ENCODE measurements at places on chromosomes 7 and 10. TPM values are rescaled to one million over a fixed set of nuclear protein-coding genes. Genes with fewer than 3 reads are reported as not detected.

DNA sequence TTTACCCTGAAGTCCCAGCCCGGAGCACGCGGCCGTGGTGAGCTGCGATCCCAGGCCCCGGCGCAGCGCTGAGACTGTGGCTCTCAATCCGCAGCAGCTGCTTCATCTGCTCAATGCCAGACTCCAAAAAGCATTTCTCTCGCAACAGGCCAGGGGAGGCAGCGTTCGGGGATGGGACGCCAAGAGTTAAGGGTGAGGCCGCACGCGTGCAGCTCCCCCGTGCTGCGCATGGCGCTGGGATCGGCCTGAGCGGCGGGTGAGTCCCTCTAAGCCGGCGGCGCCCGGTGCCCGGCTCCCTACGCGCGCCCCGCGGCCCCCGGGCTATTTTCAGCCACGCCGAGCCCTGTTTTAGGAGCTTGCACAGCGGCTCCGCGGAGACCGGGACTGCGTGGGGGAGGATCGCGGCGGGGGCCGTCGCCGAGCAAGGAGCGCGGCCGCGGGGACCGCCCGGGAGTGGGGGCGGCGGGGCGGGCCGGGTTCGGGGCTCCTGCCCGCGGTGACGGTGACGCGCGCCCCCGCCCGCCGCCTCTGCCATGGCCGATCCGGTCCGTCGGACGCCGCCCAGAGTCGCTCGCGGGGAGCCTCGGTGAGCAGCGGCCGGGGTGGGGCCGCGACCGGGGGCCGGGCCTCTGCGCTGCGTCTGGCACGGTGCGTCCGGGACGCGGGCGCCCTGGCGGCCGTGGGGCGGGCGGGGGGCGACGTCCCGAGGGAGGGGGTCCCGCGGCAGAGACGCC, 29.4 kb upstream of the JAKMIP3 start:
- no peak for DNase-seq

DNA sequence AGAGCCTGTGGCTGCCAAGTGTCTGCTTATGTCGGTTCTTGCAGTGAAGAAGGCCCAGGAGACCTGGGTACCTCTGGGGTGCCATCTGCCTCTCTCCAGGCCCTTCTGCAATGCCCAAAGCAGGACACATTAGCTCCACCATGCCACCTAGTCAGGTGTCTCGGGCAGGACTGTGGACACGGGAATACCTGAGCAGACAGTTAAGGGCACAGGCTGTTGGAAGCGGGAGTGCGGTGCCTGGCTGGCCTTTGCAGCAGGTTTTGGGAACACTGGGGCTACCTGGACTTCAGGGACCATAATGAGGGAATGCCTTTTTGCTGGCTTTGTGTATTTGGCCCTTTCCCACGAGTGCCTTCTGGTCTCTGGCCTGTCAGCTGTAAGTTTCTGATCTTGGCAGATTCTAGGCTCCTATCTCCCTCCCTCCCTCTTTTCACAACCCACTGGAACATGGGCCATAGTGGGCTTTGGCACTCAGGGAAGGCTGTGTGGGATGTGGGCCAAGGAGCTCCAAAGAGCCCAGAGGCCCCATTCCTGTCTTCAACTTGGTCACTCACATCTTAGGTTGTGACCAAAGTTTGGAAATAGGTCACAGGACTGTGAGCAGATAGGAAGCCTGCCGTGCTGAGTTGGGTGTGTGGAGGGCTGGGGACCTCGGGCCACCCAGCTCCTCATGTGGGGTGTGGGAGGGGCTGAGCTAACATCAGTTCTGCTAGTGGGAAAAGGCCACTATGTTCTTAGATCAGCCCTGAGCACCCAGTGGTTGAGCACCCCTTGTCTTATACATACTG, 41.5 kb upstream of the CXCL12 start:
- no peak for DNase-seq

DNA sequence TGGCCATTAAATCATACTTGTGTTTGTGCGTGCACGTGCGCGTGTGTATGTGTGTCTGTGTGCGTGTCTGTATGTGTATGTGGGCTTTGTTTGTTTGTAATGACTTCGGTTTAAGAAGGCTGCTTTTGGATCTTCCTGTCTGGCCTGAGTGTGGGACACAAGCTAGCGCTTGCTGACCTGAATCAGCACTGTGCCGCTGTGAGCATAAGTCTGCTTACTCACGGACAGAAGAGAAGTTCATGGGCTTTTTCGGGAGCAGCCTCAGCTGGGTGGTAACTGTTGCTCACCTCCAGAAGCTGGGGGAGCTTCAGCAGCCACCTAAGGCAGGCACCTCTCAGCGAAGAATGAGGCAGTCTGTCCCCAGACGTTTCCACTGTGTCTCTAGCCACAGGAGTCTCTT, 56.1 kb upstream of the TRUB1 start:
- DNase-seq, result no peak

GRCh38 chr7:51785171-51785570, 468.6 kb upstream of the COBL start:
- DNase-seq, result no peak

DNA sequence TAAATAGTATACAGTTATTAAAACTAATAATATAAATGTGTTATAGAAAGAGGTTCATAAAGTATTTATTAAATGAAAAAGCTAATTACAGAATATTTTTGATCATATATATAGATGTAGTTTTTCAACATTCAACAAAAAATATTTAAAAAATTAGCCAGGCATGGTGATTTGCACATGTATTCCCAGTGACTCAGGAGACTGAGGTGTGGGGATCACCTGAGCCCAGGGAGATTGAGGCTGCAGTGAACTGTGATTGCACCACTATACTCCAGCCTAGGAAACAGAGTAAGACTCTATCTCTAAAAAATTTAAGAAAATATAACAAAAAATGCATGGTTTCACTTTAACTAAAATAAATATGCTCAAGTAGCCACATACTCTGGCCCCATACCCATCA, 118.0 kb upstream of the SEMA3C start:
- DNase-seq, result no peak

- no peak for DNase-seq
Measured at GRCh38 chr7:125241548-125241947, 311.9 kb upstream of the POT1 start.

GRCh38 chr10:19998482-19998881, 182.2 kb downstream of the PLXDC2 start:
- no peak for DNase-seq

The HABP2 gene
- not detected for total RNA-seq

The SNX13 gene
- total RNA-seq, result 25.6 TPM

The ITGA8 gene
- total RNA-seq, result not detected

The TMEM184A gene
- total RNA-seq, result 0.73 TPM
